GM12892 (cell line): ENCODE measurements at places on chromosomes 5 and 9.
A peak's percentile ranks its signal among the peaks of the same experiment; 100 is the strongest.

DNA sequence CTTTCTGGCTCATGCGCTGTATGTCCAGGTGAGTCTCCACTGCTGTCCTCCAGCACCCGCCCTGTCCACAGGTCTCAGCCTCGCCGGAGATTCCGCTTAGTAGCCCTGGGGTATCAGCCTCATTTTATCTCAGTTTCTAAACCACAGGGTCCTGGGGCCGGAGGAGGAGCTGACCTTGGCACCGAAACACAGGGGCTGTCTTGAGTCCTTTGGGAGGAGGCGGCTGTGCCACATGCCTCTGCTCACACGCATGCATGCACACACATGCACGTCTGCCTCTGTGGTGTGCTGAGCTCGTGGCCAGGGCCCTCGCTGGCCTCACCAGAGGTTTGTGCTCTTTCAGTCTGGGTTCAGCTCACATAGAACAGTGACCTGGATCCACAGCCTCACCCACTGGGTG, 23.3 kb downstream of the TRIP13 start:
- no peak for DNase-seq

DNA sequence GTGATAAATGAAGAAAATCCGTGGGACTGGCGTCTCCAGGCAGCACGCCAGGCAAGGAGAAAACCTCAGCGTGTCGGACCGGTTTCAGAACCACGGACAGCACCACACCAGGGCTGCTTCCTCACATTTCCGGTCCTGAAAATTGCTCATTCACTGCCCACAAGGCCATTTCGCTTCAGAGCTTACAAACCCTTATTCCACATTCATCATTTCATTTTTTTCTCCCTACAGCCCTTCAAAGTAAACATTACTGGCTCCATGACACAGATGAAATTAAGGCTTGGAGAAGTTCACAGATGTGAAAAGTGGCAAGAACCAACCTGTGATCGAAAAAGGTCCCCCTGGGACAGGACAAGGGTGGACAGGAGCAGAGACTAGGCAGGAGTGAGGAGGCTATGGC, 1.5 kb upstream of the GPRIN1 start:
- DNase-seq, result no peak

DNA sequence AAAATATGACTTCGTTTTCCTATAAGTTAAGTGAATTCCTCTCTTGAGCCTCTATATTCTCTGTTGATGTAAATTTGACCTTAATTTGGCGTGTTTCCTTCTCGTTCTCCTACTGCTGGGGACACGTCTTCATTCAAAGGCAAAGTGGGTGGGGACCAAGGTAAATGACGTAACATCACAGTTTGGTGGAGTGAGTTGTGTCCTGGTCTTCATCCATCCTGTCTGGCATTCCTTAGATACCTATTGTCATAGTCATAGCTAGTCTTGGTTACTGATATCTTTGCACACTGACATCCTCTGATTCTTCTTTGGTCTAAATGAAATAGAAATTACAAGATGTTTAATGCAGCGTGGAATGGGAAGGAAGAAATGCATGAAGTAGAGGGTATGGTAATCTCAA, 108.5 kb downstream of the NNT start:
- DNase-seq, result no peak

GRCh38 chr9:16100537-16101091, 547.8 kb downstream of the CCDC171 start:
- no peak for DNase-seq

- no peak for DNase-seq
Observed at GRCh38 chr9:12666813-12667212, 26.4 kb upstream of the TYRP1 start.

DNA sequence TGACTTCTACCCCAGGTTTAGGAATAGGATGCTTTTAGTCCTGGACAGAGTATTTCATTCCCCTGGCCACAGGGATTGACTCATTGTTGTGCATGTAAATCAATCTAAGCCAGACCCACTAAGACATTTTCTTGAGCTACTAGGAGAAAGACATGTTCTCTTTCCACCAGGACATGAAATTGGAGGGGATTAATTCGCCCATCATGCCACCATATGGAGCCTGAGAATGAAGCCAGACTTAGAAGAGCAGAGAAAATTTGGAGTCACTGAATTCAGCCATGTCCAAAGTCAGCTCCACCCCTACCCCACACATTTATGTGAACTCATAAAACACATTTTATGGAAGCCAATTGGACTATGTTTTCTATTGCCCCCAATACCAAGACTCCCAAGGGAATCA, 322.5 kb downstream of the NFIB start:
- DNase-seq, result no peak

DNA sequence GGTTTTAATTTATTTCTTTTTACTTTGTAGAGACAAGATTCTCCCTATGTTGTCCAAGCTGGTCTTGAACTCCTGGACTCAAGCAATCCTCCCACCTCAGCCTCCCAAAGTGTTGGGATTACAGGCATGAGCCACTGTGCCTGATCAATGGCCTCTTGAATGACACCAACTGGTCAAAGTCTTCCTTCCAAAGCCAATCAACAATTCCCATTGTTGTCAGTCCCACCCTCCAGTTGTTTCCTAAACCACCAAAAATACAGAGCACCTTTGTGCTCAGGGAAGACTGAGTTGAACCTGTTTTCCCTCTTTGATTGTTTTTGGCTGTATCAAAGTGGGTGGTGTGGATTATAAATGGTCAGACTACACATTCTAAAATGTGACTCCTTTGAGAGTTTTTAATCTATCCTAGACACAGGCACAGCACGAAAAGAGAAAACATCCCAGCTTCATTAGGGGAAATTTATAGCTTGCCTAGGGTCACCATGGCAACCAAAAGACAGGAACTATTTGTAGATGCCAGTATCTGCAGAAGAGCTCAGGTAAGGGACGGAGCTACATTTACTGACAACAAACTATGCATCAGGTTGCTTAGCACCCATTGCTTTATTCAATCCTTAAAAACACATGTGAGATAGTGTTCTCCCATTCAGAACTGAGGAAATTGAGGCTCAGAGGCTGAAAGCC, 27.6 kb upstream of the ATP6V1G1 start:
- no peak for DNase-seq

GRCh38 chr5:162638849-162639248, 571.3 kb downstream of the GABRG2 start:
- DNase-seq, result no peak

DNA sequence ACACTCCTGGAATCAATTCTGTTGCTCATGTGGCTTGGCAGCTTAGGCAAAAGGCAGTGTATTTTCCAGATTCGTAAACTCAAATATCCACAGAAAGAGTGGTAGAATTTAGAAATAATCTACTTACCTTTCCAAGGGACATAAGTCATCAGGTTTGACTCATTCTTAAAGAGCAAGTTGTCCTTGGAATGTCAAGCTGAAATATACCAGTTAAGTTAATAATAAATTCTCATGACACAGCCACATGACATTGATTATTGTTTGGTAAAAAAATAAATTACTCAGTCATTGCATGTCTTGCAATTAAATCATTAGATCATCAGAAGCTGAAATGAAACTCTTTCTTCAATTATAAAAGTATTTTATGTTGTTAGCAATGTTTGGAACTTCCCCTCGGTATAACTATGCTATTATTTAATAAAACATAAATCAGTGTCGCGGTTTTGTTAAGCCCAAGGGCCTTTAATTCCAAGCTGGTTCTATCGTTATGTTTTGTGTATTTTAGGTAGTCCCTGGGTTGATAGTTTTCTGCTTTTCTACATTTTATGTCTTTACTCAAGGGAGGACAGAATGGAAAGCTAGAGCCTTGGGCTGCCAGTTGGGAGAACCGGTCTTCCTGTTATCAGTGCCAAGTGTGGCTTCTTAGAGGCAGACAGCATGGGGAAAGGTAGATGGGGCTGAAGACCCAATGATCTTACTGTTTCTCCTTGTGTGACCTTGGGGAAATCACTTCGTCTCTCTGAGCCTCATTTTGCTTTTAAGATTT, 79.3 kb upstream of the PRLR start:
- no peak for DNase-seq

GRCh38 chr5:53350368-53350767, 130.1 kb upstream of the FST start:
- no peak for DNase-seq

- no peak for DNase-seq
Observed at GRCh38 chr9:71737455-71737854, 30.9 kb downstream of the CEMIP2 start.

- DNase-seq, result no peak
Observed at GRCh38 chr9:125963932-125964331, 216.8 kb downstream of the PBX3 start.

DNA sequence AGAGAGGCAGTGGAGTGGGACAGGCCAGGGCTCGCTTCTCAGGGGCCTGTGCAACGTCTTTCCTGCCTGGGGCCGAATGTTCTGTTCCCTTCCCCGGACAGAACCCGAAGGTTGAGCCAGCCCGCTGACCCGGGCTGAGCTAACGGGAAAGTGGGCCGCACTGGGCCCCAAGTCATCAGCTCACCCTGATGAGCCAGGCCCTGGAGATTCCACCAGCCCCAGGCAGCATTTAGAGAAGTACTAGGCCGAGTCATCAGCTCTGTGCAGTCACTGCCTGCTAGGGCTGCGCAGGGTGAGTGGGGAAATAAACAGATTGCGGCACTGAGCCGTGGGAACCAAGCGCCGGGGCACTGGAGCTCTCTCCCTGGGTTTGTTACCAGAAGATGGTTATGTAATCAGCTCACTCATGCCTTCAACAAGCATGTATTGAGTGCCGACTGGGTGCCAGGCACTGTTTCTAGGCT, 29.1 kb upstream of the DUSP1 start:
- DNase-seq, result no peak

DNA sequence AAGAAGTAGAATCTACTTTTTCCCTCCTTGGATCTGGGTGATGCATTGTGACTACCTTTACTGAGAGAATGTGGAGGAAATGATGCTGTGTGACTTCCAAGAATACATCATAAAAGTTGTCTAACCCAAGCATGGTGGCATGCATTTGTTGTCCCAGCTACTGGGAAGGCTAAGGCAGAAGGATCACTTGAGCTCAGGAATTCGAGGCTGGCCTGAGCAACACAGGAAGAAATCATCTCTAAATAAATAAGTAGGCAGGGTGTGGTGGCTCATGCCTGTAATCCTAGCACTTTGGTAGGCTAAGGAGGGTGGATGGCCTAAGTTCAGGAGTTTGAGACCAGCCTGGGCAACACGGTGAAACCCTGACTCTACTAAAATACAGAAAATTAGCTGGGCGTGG, 143.2 kb upstream of the VLDLR start:
- no peak for DNase-seq

DNA sequence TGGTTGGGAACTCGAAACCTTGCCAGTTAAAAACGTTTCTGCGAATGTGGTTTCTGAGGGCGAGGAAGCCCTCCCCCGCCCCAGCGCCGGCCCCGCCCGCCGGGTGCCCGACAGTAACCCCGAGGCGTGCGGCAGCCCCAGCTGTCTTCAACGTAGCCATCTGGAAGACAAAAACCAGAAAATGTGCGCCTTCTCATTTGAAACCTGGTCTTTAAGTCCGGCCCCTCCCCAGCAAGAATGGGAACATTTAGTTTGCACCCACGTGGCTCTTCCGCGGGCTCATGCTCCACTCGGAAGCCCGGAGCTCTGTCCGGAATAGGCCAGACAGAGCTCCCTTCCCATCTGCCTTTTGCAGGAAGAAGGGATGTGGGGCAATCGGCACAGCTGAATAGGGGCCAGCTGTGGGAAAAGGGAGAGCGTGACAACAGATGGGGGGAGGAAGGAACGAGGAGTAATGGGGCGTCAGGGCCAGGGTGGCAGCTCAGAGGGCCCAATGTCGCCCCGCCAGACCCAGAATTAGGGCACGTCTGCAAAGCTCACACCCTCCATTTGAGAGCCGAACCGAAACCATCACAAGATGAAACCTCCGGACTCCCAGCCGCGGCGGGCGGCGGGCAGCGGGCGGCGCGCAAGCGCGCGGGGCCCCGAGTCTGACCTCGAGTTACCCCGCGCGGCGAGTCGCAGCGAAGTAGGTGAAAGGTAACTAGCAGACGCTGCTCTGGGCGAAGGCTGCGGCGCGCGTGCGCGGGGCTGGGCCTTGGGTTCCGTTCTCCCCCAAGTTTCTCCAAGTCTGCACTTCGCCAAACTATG, 63.4 kb upstream of the ABCA1 start:
- peak; percentile 33 for DNase-seq

- no peak for DNase-seq
Observed at GRCh38 chr9:137301081-137301947, 757 bp downstream of the NRARP start.

DNA sequence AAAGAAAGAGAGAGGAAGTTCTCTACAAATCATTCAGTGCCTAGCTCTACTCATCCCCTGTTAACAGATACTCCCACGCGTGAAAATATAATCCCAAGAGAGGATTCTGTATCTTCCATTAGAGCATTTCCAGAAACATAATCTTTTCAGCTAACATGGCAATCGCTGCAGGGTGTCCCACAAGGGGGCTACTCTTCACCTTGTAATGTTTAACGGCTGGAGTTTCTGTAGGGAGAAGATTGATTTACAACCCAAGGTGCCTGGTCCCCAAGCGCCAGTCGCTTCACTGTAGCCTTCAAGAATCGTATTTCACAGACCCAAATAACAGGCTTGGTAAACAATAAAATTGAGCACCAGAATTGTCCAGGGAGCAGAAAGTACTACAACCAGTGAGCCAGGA, 318.7 kb downstream of the TLE1 start:
- DNase-seq, result no peak

DNA sequence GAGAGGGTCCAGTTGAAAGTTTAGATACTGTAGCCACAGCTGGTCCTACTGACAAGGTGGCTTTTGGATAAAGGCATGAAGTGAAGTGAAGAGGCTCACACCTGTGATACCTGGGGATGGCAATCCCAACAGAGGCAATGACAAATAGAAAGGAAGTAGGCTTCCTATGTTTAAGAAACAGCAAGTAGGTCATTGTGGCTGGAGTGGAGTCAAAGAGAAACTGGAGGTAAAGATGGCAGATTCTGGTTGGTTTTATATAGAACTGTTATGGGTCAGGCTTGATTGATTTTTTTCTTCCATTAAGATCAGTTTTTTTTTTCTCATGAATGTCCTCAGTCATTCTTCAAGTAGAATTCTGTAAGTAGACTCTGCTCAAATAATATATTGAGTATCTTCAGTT, 79.5 kb downstream of the ANXA1 start:
- DNase-seq, result no peak

DNA sequence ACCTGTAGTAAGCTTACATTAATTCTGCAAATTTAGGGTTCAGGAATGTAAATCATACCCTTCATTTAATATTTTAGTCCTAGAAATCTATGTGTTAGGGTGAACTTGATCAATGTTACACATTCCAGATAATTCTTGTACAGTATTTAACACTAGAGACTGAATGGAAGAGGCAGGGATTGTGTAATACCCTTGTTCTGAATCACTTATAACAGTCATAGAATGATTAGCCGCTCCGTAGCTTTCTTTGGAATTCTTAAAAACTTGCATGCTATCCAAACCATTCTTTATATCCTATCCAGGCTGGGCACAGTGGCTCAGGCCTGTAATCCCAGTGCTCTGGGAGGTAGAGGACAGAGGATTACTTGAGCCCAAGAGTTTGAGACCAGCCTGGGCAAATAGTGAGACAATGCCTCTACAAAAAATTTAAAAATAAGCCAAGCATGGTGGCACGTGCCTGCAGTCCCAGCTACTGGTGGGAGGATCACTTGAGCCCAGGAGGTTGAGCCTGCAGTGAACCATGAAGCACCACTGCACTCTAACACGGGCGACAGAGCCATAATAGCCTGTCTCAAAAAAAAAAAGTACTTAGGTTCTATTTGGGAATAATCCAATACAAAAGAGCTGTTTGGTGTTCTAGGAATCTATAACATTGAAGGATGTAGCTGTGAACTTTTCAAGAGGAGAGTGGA, 8.3 kb downstream of the ZNF483 start:
- DNase-seq, result no peak

- DNase-seq, result no peak
Observed at GRCh38 chr5:53023969-53024368, 34.8 kb downstream of the ITGA2 start.
